ENCODE measurements at places on chromosomes 6 and 20.

DNA sequence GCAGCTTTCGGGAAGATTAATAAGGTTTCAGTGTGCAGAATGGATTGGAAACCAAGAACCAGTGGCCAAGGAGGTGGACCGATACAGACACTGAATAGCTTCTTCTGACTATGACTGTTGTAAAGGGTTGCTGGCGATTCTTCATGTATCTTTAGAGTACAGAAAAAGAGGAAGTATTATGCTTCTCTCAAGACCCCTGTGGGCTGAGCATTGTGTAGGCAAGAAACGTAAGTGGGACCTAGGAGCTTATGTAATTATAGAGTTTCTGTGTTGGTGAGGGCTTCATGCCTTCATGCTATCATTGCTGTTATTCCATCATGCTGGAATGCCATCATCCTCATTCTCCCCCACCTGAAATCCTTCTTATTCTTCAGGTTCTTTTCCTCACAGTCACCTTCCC is 105.4 kb upstream of the AKIRIN2 start:
- no peak for DNase-seq

DNA sequence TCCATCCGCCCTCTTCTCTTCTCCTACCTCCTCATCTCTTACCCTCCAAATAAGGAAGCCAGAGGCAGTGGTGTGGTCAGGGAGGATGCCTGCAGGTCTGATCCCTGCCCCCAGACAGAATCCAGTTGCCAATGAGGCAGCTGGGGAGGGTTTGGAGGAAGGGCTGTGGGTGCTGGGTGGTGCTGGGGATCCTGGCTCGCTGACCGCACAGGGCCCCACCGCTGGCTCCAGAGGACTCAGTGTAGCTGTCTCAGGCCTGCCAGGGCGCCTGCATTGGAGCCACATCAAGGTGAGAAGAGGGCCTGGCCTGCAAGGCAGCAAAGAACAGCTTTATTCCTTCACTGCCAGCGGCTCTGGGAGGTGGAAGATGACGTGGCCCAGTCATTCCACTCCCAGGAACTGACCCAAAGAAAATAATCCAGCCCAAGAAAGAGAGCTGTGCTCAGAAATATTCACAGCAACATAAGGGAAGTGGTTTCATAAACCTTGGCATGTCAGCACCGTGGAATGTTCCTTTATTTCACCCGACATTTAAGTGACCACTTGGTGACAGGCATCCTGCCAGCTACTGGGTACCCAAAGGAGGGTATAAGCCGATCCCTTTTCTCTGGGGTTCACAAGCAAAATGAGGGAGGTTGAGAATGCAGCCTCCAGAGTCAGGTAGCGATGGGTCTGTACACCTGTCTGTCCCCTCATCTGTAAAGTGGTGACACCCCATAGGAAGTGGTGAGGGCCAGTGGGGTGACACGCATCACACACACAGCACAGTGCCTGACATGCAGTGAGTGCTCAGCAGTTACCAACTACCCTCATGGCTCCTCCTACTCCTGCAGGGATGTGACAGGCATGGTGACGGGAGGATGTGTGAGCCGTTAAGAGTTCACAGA is 125.1 kb downstream of the SNX5 start:
- no peak for DNase-seq

- DNase-seq = no peak
These were observed 26.5 kb downstream of the NKAIN2 start for GRCh38 chr6:123830120-123830519.

DNA sequence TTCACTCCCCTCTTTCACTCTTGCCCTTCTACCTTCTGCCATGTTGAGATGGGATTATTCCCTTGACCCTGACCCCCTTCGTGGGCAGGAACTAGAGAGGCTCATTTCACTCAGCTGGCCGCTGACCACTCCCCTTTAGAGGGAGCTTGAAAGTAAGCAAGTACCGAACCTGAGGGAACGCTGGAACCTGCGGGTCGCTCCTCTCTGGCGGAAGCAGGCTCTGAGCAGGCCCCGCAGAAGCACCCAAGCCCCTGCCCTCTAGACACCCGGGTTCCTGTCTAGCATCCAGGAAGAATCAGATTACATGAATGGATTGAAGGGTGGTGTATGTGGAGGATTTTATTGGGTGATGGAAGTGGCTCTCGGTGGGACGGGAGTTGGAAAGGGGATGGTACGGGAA is 11.9 kb upstream of the MYCT1 start:
- DNase-seq = no peak

- no peak for DNase-seq
These were observed 577.9 kb upstream of the FLRT3 start for GRCh38 chr20:14915356-14915755.

- no peak for DNase-seq
These were observed 78.4 kb upstream of the HS3ST5 start for GRCh38 chr6:114421199-114421598.

DNA sequence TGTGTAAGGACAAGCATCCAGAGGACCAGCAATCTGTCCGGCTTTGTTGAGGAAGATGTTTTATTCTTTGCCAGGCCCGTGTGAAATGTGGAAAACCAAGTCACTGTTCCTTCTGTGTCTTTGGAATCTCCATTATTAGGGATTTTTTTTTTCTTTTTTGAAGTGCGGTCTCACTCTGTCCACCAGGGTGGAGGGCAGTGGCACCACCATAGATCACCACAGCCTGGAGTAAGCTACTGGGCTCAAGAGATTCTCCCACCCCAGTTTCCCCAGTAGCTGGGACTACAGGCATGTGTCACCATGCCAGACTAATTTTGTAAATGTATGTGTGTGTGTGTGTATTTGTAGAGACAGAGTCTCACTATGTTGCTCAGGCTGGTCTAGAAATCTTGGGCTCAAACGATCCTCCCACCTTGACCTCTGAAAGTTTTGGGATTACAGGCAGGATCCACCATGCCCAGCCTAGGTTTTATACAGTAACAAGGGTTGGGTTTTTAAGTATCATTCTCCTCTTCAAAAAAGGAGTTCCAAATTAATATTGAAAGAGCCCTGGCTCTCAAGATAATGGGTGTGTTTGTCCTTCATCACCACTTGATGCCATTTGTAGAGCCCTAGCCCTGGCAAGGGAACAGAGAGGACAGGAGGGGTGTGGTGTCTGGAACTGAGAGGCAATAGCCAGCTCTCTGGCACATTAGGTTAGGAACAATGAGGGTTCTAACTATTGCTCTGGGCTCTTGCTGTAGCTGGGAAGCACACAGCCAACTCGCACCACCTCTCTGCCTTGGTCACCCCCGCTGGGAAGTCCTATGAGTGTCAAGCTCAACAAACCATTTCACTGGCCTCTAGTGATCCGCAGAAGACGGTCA is 3.1 kb downstream of the LAMP5 start:
- no peak for DNase-seq

DNA sequence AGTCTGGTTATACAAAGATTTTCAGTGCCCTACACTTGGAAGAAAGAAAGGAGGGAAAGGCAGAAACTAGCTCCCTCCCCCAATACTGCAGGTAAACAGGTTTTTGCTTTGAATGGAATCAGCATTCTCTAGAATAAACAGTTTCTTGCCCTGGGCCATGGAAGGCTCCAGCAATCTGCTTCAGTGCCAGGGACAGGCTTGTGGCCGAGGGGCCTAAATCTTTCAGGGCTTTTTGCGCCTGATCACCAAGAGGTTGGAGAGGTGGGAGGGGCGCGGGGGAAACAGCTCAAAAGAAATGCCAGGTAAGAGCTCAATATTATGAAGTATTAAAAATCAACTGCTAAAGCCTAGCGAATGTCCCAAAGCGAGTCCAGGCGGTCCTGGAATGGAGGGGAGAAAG is 23.8 kb downstream of the TFAP2B start:
- no peak for DNase-seq

GRCh38 chr6:88238901-88239300 is 72.8 kb upstream of the CNR1 start:
- no peak for DNase-seq

DNA sequence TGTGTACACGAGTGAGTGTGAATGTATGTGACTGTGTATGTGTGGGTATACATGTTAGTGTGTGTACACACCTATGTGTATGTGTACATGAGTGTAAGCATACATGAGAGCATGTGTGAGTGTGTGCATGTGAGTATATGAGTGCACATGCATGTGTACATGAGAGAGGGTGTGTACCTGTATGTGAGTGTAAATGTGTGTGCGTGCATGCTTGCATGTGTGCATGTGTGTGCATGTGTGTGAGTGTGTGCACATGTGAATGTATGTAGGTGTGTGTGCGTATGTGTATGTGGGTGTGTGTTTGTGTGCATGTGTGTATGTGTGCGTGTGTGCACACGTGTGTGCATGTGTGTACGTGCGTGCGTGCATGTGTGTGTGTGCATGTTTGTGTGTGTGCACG is 183.4 kb downstream of the BMP7 start:
- DNase-seq = no peak

- DNase-seq = no peak
These were observed 67.1 kb upstream of the ADGRF1 start for GRCh38 chr6:47109281-47109680.
